Astrocyte (in vitro differentiated cells and primary cell): ENCODE measurements at places on chromosomes 2 and 18.

GRCh38 chr2:19358242-19359020 lies at the start of gene OSR1:
OSR1 (minus strand) TSS chr2:19358623; CDS start chr2:19353805, 4,818 bp downstream.
- H3K27ac ChIP-seq = no peak within 1 kb of the TSS
- DNase-seq = peak; percentile 37
- peaks cover 77% of the 10 kb centered on the region for H3K27me3 ChIP-seq
- H3K36me3 ChIP-seq = no peaks in the 10 kb centered on the region
- peak within 1 kb of the TSS; percentile 66 for H3K4me3 ChIP-seq

GRCh38 chr2:240574386-240575100 lies 6.3 kb downstream of the RNPEPL1 start:
- DNase-seq = no peak
- H3K36me3 ChIP-seq = no peaks in the 10 kb centered on the region
- H3K27me3 ChIP-seq = no peaks in the 10 kb centered on the region
- H3K27ac ChIP-seq = no peak overlapping the region
- H3K4me1 ChIP-seq = peaks cover 3% of the 10 kb centered on the region

DNA sequence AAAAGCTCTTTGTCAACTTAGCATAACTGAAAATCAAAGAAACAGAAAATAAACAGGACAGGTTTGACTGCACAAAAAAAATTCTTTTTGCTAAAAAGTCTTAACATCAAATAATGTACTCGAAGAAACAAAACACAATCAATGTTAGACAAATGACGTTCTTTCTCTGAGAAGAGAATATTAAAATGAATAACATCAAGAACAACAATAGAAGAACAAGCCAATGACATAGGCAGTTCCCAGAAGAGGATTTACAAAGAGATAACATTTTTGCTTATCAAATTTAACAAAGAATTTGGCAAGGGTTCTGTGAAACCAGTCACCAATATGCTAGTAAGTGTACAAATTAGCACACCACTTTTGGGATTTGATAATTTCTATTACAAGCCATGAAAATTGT lies 5.8 kb downstream of the GPR55 start:
- H3K4me3 ChIP-seq = no peak overlapping the region
- peaks cover 5% of the 10 kb centered on the region for H3K27me3 ChIP-seq
- DNase-seq = no peak
- no peak overlapping the region for H3K27ac ChIP-seq

DNA sequence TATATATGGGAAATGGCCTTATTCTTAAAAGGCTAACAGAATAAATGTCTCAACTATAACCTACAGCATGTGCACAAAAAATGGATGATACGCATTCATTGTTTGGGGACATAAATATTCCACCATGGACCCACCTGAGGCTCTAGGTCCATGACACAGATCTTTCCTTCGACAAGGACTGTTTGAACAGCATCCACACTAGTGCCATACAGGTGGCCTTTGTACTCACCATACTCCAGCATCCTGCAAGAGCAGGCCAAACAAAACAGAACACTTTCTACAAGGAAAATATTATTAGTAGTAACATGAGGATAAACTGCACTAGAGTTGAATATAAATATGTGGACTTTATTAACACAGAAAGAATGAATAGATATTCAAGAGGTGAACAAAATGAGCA lies 6.1 kb upstream of the TMEM237 start:
- no peak for DNase-seq
- no peaks in the 10 kb centered on the region for H3K27me3 ChIP-seq
- peaks cover 12% of the 10 kb centered on the region for H3K4me1 ChIP-seq
- H3K36me3 ChIP-seq = no peaks in the 10 kb centered on the region
